ENCODE measurements at places on chromosomes 4 and X.

GRCh38 chr4:123488916-123489315 is 92.3 kb downstream of the SPRY1 start:
- peak; percentile 38 for DNase-seq

GRCh38 chr4:26736621-26737020 is 124.0 kb upstream of the STIM2 start:
- no peak for DNase-seq

GRCh38 chr4:182391111-182391684 is 148.0 kb downstream of the TENM3 start:
- DNase-seq = no peak

- no peak for DNase-seq
These were observed 11.1 kb downstream of the SLC25A43 start for GRCh38 chrX:119410027-119410819.

DNA sequence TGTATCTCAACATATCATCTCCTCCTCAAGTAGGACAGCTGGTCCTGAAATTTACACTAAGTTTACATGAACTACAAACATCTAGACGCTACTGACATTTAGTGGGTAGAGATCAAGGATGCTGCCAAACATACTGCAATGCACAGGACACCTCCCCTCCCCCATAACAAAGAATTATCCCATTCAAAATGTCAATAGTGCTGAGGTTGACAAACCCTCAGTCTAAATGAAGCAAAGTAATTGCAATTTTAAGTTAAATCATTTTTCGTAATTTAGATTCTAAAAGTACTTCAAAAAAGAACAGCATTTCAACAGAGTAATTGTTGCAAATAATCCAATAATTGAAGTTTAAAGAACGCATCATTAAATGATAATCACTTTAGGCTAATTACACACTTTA is 1.2 kb downstream of the PRMT9 start:
- no peak for DNase-seq

DNA sequence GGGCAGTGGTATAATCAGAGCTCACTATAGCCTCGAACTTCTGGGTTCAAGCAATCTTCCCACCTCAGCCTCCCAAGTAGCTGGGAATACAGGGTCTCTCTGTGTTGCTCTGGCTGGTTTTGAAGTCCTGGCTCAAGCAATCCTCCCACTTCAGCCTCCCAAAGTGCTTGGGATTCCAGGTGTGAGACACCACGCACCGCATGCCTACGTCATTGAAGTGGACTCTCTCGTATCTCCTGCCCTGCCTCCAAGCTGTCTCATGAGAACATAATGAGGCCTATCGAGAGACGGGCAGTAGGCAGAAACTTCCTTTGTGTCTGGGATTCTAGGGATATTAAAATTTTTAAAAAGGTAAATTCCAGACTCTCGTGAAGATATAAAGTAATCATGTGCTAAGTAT is 65.0 kb upstream of the NLGN4X start:
- DNase-seq = no peak

- no peak for DNase-seq
These were observed 34.2 kb downstream of the LDB2 start for GRCh38 chr4:16864199-16864598.

DNA sequence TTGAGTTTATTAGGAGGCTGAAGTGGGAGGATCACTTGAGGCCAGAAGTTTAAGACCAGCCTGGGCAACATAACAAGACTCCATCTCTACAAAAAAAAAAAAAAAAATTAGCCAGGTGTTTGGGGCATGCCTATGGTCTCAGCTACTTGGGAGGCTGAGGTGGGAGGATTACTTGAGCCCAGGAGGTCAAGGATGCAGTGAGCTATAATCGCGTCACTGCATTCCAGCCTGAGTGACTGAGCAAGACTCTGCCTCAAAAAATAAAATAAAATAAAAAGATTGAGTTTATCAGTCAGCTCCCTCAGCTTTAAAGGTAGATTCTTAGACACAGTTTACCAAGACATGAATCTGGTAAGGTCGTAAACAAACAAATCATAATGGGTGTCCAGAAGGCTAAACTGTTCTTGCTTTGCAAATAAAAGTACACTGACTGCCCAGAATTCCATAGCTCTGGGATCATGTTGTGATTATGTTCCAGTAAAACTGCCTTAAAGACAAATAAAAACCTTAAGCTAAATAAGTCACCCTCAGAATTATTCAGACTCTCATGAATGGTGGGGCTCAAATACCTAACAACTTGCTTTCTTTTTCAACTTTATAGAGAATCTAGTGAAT is 18.7 kb downstream of the APOO start:
- no peak for DNase-seq

DNA sequence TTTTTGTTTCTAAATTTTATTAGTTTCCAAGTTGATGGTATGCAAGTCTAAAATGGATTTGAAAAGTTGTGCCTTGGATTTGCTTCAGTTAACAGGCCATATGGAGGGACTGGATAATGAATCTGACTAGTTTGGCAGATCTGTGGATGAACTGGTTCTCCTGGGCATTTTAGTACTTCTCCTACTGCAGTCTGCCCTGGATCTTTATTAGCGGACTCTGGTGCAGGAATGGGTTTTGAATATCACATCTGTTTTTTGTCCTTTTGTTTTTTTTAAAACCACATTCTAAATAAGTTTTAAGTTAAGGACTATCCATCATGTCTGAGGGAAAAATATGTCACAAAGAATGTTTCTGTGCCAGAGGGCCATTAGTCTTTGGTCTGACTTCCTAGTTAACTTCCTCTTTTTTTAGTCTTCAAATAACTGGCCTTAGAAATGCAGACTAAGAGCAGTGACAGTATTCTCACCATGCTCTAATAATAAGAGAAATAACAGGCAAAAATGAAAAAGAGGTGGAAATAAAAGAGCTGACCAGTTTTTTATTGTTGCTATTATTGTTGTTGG is 13.9 kb upstream of the DCK start:
- DNase-seq = no peak

DNA sequence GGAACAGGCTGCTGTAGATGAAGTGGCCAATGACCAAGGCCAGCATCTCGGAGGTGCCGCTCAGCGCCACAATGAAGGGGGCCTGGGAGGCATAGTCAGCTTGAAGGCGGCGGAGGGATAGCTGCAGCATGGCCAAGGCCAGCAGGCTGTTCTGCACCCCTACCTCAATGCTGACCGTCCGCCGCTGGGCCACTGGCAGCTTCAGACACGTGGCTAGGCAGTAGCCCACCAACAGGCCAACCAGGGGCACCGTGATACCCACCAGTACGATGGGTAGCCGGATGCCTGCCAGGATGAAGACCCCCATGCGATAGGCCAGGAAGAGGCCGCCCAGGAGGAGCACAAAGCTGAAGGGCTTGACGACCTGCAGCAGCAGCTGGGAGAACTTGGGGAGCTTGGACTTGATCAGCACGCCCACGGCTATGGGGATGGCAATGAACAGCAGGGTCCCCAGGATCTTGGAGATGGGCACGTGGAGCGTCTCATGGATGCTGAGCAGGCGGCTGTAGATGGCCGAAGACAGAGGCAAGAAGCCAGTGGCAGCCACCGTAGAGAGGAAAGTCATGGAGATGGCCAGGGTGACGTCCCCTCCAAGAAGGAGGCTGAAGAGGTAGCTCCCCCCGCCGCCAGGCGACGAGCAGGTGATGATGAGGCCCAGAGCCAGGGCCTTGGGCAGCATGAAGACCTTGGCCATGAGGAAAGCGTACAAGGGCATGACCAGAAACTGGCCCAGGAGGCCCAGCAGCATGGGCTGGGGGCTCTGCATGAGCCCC is 1.3 kb upstream of the UBL4A start:
- no peak for DNase-seq

GRCh38 chrX:154458954-154459778 is 1.1 kb downstream of the PLXNA3 start:
- DNase-seq = no peak

- DNase-seq = no peak
These were observed 33.7 kb downstream of the PIGG start for GRCh38 chr4:532588-533317.

DNA sequence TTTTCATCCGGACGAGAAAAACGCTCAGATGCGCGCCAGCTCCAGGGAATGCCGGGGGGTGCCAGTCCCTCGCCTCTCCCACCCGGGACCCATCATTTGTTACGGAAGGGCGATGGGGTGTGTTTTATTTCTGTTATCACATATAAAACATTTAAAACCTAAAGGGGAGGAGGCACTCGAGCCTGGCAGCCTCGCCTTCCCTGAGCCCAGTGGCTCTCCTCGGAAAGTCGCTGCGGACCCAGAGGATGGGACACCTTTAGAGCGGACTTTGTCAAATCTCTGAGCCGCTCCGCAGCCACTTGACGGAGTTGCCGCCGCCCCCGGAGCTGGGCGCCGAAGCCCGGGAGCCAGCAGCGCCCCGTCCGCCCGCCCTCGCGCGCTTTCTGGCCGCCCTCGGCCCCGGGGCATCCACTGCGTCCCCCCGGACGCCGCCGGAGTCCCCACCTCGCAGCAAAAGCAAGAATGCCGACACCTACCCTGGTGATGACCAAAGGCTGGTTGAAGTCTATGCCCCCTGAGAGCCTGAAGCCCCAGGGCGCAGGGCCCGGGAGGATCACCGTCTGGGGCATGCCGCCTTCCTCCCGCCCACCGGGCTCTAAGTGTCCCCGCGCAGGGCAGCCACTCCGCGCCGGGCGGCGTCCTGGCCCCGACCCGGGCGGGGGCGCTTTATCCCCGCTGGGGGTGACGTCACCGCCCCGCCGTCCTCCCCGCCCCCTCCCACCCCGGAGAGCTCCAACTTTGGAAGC is at the start of gene PDLIM3:
TSS of gene PDLIM3 (minus strand) at position 642 of the 746 bp plus-strand sequence. CDS start at position 569, 73 bp downstream.
- peak; percentile 87 for DNase-seq

- no peak for DNase-seq
These were observed 98.0 kb upstream of the TBC1D9 start for GRCh38 chr4:140854168-140854567.

DNA sequence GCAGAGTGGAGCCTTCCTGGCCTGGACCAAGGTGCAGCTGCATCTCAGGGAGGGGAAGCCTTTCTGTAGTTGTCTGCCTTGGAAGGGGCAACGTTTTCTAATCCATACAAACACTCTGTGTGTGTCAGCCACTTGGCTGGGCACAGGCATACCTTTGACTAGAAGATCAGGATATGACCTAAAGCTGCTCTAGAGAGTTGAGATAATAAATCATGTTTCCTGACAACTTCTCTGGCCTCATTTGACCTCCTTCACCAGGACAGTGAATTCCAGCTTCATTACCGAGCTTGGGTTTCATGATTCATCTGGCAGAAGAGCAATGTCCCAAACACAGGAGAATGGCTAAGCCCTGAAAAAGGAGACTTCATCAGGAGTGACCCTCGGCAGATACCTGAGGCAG is 89.6 kb upstream of the KIT start:
- no peak for DNase-seq

DNA sequence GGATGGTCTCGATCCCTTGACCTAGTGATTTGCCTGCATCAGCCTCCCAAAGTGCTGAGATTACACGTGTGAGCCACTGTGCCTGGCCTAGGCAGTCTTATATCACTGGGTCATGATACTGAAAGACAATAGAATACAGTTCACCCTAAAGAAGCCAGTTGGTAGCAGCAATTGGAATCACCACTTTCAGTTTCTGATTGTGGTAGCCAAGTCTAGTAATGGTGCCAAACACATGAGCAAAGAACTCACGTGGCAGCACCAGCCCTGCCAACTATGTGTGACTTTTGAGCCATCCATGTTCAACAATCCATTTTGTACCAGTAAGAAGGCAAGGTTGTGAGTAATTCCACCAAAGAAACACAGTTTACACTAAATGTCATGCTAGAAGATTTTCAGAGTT is 548.4 kb downstream of the KLHL13 start:
- no peak for DNase-seq

DNA sequence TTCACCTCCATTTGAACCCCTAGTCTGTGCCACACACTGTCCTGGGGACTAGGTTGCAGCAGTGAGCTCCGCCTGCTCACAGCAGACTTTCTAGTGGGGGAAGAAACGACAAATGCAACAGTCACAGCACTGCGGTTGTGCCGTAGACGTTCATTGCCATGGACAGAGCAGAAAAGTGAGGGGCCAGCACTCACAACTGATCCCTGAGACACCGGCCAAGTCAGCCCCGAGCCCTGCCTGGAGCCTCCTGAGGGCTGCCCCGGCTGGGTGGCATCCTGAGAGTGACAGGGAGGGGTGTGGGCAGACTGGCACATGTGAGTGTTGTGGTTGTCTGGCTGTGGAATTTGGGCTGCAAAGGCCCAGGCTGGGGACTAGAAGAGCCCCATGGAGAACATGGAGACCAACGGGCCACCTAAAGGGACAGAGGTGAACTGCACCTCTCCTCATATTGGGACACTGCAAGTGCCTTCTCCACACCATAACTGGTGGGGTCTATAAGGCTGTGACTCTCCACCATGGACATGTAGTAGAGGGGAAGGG is 4.6 kb downstream of the DUSP9 start:
- peak; percentile 8 for DNase-seq

DNA sequence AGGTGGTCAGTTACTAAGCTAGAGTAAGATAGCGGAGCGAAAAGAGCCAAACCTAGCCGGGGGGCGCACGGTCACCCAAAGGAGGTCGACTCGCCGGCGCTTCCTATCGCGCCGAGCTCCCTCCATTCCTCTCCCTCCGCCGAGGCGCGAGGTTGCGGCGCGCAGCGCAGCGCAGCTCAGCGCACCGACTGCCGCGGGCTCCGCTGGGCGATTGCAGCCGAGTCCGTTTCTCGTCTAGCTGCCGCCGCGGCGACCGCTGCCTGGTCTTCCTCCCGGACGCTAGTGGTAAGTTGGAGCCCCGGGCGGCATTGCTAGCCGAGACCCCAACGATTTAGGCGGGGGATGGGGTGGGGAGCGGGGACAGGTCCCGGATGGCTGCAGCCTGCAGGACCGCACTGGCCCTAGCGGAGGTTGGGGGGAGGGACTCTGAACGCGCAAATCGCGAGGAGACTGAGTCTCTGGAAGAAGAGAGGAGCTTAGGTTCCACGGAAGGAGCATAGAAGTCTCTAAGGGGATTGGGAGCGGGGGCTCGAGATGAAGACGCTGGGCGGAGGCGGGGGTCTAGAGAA is 573 bp downstream of the HTR2C start:
- DNase-seq = no peak

DNA sequence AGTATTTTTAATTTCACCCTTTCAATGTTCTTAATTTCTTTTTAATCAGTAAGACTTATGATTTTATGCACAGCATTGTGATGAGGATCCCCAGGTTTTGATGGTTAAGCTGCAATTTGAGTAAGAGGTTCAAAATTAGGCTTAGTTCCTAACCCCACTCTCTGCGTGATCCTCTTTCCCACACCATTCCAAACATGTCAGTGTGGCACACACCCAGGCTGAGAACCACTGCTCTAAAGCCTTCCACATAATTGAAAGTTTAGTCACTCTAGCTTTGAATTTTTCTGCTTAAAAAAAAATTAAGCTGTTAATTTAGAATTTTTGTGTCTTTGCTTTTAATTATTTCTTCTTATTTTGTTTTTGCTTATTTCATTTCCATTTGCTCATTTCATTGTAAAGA is 68.8 kb upstream of the SLC7A11 start:
- DNase-seq = no peak

GRCh38 chr4:5884796-5885195 is 8.1 kb downstream of the CRMP1 start:
- no peak for DNase-seq

- no peak for DNase-seq
These were observed 23.1 kb upstream of the LRAT start for GRCh38 chr4:154720618-154721267.

DNA sequence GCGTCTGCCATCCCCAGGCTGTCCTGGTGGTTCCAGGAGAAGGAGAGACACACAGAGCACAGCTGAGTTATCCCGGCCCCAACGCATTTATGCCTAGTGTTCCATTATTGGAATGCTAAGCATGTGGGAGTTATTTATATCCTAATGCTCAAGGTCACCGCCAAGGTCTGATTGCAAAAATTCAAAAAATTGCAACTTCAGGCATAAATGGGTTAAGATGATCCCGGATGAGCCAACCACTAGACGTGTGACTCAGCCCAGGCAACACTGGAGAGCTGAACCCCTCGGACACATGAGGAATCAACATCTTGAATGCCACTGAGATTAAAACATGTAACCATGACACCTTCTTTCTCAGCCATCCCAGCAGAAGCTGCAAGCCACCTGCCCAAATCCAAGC is 3.8 kb upstream of the ZCCHC4 start:
- no peak for DNase-seq

Measured in frontal cortex (tissue), 4 donors.